ENCODE measurements at places on chromosomes 2 and 18.
A peak's percentile ranks its signal among the peaks of the same experiment; 100 is the strongest.

DNA sequence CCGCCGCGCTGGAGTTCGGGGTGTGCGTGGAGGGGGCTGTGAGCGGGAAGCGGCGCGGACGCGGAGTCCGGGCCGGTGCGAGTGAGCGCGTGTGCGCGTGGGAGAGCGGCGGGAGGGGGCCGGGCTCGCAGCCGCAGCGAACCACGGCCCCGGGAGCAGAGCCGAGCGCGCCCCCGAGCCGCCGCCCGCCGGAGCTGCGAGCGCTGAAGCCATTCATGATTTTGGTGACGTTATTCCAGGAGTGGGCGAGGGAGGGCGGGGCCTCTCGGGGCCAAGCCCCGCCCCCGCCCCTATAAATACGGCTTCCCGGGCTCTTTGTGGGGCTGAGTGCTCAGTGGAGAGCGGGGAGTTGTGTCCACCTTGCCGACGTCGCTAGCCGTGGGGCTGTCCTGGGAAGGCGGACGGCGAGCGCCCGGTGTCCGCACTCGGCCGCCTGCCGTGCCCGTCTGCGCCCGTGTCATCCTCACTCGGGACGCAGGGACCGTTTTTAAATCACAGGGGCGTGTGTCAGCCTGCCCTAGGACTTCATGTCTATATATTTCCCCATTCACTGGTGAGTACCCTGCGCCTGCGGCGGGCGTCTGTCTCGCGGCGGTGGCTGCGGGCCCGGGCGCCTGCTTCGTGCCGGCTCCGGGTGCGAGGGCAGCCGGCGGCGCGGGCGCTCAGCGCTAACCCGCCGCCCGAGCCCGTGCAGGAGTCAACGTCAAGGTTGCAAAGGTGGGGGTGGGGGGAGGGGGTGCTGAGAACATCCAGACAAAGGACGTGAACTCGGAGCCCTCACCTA lies at the start of gene LBH:
LBH (plus strand) TSS at position 323 of the 784 bp plus-strand sequence; CDS start at position 528, 205 bp downstream.
- peak; percentile 89 for DNase-seq

DNA sequence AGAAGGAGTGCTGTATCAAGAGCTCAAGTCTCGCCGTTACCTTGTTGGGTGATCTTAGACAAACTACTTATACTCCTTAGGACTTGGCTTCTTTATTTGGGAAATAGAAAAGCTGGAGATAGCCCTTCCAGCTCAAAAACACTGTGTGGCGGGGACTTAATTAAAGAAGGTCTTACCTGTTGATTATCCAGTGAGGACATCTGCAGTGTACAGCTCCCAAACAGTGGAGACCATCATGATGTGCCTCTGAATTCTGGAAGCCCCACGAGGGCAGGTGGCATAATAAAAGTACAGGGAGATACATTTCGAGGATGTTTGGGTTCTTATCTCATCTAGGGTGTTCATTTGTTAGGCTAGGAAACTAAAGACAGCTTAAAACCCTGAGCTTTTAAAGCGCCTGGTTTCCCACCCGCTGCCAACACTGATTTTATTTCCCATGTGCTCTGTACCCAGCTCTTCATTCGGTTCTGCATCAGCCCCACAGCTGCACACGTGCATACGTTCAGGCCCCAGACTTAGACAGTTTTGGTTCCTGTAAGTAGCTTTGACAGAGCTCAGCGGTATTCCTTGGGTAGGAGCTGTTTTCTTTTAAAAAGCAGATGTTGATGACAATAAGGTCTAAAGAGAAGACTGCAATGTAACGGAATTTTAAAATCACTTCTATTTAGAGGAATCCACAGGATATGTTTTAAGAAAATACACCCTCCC lies 80.5 kb upstream of the SIX2 start:
- DNase-seq: no peak

- DNase-seq: no peak
These were observed 6.6 kb downstream of the CNNM4 start for GRCh38 chr2:96767135-96767871.

GRCh38 chr2:45586600-45586999 lies 24.5 kb downstream of the SRBD1 start:
- DNase-seq: no peak

DNA sequence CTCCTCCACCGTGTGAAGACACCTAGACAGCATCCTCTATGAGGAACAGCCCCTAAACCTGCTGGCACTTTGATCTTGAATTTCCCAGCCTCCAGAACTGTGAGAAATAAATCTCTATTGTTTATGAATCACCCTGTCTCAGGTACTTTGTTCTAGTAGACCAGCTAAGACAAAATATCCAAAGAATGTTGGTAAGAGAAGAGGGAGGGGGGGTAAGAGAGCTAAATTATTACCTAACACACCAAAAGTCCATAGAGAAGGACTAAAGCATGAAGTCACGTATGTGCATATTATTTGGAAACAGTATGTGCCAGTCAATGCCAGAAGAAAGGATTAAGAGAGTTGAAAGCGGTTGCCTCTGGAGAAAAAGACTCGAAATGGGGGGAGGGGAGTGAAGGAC lies 211.0 kb downstream of the SP3 start:
- no peak for DNase-seq

GRCh38 chr2:8752385-8752784 lies 70.5 kb downstream of the ID2 start:
- DNase-seq: no peak

GRCh38 chr2:161367675-161368074 lies 48.4 kb upstream of the TBR1 start:
- DNase-seq: no peak

DNA sequence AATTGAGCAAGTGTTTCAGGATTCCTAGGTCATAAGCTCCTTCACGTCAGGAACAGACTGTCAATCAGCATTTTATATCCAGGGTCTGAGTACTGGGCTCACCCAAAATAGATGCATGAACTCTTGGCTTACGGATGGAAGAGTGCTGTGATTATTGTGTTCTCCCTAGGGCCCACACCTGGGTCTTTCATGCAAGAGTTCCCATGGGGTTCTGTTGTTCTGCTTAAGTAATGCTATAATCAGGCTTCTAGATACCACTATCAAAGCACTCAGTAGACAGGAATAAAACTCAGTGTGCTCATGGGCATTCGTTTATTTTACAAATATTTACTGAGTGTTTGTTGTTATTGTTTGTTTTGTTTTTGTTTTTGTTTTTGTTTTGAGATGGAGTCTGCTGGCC lies 46.4 kb upstream of the PMAIP1 start:
- DNase-seq: no peak

- no peak for DNase-seq
These were observed 467.7 kb upstream of the CELF4 start for GRCh38 chr18:38033282-38033681.
